NCI-H2171 treated with DMSO at 0.1 percent for 48 hours (cell line): ENCODE measurements at places on chromosomes 7 and 10.

DNA sequence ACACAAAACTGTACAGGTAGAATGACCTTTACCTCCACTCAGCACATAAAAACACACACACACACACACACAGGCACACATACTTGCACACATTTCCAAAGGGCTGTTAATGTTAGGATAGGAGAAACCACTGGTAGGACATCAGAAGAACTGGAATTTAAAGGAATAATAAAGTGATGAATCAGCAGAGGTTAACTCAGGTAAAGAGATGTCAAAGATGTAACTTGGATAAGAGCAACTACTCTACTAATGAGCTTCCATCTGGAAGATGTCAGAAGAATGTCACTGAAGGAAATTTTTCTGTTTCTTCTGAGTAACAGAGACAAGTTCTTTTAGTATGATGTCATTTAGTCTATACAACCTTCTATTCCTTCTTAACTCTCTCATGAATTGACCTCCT lies 26.4 kb upstream of the GPR37 start:
- DNase-seq: no peak

DNA sequence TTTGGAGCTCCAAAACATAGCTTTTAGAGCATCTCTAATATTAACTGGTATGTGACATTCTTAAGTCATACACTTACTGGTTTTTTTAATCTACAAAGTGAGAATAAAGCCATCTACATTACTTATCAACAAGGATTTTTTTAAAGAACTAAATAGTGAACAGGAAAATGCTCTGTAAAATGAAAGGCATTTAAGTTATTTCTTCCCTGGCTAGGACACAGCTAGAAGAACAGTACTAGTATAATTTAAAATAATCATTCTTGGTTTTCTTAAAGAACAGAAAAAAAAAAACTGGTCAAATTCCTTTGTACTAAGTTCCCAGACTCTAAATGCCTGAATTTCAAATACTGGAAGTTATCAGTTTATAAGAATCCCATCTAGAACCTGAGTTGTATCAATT lies 139.5 kb downstream of the SRPK2 start:
- DNase-seq: no peak

GRCh38 chr10:55369670-55370420 lies 568.8 kb upstream of the PCDH15 start:
- DNase-seq: no peak

- no peak for DNase-seq
These were observed 877 bp upstream of the NOD1 start for GRCh38 chr7:30479202-30480120.

DNA sequence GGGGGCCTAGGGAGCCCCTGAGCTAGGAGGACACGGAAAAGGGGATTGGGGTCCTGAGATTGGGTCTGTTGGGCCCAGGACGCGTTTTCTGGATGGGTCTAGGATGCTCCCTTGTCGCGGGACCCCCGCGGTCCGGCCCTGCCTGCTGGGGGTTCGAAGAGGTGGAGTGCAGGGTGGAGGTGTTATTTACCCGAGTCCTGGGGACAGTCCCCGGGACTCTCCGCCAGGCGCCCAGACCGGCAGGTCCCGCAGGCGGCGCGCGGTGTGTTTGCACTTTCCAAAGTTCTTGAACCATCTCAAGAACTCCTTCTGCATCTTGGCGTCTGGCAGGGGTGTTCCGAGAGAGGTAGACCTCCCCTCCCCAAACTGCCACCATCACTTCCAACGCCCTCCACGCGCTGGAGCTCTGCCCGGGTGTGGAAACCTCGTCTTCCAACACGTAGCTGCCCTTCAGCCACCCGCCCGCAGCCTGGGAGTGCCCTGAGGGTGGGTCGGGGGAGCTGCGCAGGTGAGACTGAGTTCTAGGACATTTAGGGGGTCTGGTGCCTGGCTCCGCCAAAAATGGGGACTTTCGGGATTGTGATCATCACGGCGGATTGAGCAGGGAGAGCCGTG lies 569 bp downstream of the CAV1 start:
- no peak for DNase-seq
